Airway epithelial cell (primary cell): ENCODE measurements at places on chromosomes 12 and 14. TPM values are rescaled to one million over a fixed set of nuclear protein-coding genes. Genes with fewer than 3 reads are reported as not detected.

YBX3 gene
- 371 and 373 TPM in 2 replicates for total RNA-seq

KERA gene
- total RNA-seq: not detected in 2 replicates

NPFF gene
- total RNA-seq: not detected in 2 replicates

SALL2 gene
- 2.6 and 4.2 TPM in 2 replicates for total RNA-seq

JPH4 gene
- total RNA-seq: not detected in 2 replicates

SRRM4 gene
- total RNA-seq: not detected in 2 replicates

CRIP2 gene
- 164 and 186 TPM in 2 replicates for total RNA-seq

SLC10A1 gene
- not detected in 2 replicates for total RNA-seq

DNAI7 gene
- 0.28 TPM in 1 of 2 replicates, not detected in the other for total RNA-seq

ADCY4 gene
- total RNA-seq: 0.85 and 1.6 TPM in 2 replicates

TAS2R30 gene
- total RNA-seq: 0.56 TPM in 1 of 2 replicates, not detected in the other

KHNYN gene
- 60.4 and 66.9 TPM in 2 replicates for total RNA-seq
